ENCODE measurements at places on chromosomes 3 and 15.

- no peak for DNase-seq
Measured at GRCh38 chr3:71218508-71218907, 365.0 kb downstream of the FOXP1 start.

- DNase-seq, result no peak
Measured at GRCh38 chr15:66646799-66647198, 55.2 kb upstream of the SMAD6 start.

- DNase-seq, result no peak
Measured at GRCh38 chr3:30712991-30713390, 106.6 kb downstream of the TGFBR2 start.

GRCh38 chr15:85616549-85617110 lies 178.1 kb downstream of the KLHL25 start:
- no peak for DNase-seq

DNA sequence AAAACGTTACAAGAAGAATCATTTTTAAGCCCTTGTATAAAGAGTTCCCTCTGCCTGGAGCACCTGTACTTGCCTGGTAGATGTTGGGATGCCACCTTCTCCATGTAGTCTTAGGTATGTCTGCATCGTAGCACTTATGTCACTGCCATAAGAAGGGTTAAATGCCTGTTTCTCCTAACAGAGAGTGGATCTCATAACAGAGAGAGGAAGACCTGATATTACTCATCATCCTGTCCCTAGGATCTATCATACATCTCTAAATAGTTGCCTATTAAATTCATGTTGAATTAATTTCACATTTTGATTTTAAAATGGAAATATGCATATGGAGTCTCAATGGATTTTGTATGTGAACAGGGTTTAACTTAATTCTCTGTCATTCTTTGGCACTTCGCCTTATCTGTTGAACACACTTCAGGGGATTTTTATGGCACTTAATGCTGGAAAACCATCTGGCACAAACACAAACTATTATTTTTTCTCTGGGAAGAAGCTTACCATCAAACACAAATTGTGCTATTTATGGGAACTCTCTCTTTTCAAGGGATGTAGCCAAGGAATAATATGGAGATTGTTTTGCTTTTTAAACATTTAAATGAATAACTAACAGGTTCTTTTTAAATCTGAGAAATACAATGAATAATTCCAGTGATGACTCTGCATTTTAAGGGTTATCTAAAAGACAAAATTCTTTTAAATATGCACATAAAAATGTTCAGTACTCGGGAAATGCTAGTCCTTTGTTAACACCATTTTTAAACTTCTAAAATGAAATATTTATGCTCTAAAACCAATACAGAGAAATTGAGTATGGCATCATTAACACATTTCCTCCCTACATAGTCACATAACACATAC lies 230.7 kb downstream of the ZNF385D start:
- no peak for DNase-seq

DNA sequence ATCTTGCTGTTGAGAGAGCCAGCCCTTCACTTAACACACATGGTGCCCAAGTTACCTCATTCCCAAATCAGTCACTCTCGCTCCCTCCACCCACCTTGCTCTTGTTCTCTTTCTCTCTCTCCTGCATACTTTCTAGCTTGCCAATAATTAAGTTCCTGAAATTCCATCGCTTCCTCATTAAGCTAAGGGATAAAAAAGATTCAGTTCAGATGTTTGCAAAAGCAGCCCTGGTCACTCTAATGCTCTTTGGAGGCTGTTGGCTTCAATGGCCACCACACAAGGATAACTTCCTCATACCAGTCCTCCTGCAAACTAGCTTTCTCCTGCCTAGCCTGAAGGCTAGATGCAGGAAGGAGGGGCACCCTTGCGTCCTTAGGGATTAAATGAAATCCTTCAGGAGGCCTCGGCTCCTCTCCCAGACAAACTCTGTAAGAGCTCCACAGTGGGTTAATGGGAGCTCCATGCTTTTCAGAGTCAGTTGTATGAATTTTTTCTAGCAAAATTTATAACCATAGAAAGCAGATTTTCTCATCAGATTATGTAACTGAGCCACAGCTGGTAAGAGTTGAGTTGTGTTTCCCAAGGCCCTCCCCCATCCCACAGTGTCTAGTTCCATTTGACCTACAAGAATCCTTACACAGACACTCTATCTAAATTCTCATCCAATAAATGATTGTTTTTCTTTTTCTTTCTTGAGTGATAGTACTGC lies 176.6 kb upstream of the TRIM42 start:
- DNase-seq, result no peak

DNA sequence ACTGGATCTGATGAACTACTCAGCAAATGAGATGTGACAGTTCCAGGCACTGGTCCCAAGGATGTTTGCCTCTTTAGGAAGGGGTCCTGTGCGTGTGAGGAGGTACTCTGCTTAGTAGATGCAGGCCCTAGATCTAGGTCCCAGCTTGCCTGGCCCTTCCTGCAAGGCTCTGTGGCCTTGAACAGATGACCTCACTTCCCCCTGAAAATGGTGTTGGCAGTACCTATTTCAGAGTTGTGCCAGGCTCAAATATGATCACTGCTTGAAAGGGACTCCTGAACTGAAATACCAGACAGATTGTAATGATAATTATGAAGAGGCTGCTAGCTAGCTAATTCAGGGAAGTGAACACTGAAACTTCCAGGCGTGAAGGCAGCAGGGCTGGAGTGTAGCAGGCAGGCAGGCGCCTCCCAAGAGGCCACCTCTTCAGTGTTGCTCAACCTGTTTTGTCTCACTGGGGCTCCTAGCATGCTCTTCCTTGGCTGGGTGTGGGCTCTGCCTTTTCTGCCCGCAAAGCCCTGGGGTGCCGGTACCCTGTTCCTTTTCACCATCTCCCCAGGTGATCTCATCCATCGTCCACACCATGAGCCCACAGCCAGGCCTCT lies 24.1 kb upstream of the CPNE9 start:
- DNase-seq, result no peak

DNA sequence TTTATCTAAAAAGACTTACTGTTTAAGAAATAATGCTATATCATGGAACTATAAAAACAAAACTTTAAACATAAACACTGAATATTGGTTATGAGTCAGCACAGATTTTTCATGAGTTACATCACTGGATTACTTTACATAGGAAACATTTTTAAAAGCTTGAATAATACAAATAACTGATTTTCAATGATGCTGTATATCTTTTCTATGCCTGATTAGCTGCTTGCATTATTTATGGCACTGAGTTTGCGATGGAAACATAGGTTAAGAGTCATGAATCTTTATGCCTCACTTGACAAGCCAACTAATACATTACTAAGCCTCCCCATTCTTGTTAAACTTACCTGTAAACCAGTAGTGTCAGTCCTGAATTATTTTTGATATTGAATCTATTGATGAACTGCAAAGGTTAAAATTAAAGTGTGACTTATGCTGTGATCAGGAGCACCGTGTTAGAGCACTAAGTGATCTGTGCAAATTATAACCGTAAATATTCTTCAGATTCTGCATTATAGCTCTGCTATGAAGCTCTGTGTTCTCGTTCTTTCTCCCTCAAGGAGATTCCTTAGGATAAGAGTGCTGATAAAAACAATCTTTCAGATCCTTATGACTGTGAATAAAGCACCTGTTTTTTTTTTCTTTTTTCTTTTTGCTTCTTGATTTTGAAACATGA lies 437.3 kb upstream of the BCHE start:
- DNase-seq, result no peak

DNA sequence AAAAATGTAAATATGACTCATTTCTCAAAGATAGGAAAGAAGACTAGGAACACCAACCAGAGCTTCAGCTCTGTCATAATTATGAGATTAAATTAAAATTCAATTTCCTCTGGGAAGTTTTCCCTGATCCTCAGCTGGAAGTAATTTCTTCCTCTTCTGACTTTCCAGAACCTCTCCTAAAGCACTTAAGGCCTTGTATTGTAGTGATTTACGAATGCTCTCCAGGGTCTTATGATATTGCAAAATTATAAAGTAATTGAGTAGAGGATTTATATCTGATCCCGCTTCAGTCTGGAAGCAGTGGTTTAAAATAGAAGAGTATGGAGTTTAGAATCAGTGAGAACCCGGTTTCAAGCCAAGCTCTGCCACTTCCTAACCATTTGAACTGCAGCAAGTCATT lies 279.8 kb downstream of the ZPLD1 start:
- no peak for DNase-seq

DNA sequence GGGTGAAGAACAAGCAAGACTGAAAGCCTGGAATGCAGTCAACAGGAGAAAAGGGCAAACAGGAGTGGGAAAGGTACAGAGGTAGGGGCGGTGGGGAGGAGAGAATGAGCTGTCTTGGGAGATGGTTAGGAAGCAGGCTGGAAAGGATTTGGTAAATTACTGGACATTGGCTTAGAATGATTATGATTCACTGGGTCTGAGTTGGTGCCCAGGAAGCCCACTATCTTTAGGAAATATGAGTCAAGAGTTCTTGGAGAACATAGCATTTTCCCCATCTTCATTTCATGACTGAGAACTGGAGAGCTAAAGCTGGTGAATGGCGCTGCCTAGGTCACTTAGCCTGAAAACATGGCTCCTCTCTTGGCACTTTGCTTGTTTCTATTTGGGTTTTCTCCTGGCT lies 74.7 kb upstream of the C3orf80 start:
- no peak for DNase-seq

DNA sequence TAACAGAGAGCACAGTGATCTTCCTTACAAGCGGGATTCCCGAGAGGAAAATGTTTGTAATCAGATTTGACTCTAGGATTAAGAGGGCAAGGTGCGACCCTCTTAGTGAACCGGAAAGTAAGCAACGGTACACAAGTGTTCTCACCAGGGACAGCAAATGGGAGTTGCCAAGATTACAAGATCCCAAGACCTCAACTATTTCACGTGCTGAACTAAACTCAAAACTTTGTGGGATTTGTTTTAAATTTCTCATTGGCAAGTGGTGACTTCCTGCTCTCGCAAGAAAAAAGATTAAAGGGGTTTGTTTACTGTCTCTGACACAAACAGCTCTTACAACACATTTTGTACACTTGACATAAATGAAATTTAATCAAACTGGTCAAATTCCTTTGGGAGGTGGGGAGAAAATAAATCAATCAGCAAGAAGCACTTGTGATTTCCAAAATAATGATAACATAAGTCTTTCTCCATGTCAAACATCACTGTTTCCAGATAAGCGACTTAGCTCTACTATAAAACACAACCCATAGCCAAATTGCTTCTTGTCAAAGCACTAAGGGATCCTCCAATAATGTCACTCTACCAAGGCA lies 2.2 kb upstream of the PGPEP1L start:
- no peak for DNase-seq

DNA sequence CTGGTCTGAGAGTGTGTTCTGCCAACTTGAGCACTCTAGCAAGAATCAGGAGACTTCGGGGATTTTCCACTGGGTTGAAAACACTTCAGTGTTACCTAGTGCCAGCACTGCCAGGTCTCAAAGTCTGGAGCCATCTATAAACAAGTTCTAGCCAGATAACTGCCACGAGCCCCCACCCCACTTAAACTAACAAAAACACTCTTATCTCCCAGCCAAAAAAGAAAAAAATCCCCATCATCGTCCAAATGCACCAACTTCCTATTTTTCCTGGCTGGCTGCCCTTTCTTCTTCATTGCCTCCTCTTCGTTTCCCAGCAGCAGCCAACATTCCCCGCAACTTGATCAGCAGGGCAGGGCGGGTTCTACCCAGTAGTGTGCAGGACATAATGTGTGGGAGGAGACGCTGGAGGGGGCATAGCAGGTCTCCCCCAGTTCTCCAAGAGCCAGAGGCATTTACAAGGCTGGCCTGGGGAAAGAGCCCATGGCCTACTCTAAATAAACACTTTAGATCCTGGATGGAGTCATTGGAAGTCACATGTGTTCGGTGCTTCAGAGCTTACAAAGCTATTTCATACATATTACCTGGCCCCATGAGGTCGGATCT lies 29.5 kb downstream of the C2CD4B start:
- no peak for DNase-seq

DNA sequence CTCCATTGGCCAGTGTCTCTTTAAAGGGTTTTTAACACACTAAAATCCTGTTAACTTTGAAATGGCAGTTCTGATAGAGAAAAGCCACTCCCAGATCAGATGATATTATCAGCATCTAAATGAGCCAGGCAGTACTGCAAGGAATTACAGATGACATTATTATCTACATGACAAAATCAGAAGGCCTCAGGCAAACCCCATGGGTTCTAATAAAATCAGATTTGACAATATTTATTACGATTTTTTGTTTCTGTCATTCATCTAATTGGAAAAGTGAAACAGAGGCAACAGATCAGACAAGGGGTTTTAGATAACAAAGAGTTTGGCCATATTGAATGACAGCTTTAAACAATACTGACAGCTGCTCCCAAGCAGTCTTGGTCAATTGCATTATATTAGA lies 112.7 kb downstream of the FEZF2 start:
- DNase-seq, result no peak

GRCh38 chr3:7436542-7436941 lies 575.6 kb downstream of the GRM7 start:
- DNase-seq, result no peak

GRCh38 chr3:82814660-82815059 lies 1053.2 kb upstream of the GBE1 start:
- DNase-seq, result no peak

GRCh38 chr3:158700559-158700958 lies 28.1 kb upstream of the LXN start:
- DNase-seq, result no peak

GRCh38 chr3:11499144-11499543 lies 144.6 kb downstream of the VGLL4 start:
- DNase-seq, result no peak

DNA sequence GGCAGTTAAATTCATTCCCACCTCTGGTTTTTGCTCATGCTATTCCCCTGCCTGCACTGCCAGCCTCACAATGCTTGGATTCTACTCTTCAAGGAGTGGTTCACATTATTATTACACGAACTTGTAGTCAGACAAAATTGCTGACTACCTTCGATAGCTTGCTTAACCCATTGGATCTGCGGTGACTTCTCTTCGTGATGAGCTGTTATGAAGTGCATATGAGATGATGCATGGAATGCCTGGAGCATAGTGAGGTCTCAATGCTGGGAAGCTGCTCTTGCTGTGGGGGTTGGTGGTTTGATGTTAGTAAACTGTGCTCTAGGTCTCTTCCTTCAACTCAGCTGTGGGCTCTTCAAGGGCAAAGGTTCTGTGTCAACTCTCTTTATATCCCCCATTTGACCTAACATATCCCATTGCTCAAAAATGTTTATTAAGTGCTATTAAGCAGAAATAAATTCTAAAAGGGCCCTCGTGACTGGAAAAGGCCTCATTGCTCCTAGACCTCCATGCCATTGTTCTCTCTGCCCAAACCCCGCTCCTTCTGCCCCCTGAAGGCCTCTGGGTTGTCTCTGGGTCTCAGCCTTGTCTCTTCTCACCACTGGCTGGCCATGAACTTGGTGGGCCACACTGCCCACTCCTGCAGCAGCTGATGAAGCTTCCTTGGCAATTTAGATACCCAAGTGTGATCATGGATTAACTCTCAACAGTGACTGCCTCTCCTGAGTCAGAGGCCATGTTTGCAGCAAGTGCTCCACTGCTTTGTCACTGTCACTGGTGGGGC lies 4.5 kb upstream of the SLCO2A1 start:
- DNase-seq, result no peak

- DNase-seq, result peak; percentile 27
Measured at GRCh38 chr3:102229062-102229655, 205.7 kb upstream of the ZPLD1 start.

- no peak for DNase-seq
Measured at GRCh38 chr3:141979050-141979671, 102.7 kb downstream of the ATP1B3 start.

All from stimulated activated CD8-positive, alpha-beta memory T cell treated with anti-CD3 and anti-CD28 coated beads, Interleukin-2, amount 100 ng/mL, for 48 hours (primary cell).